ENCODE measurements at places on chromosomes 2 and 18.

- no peak for DNase-seq
Measured at GRCh38 chr2:24539258-24539657, 48.2 kb downstream of the NCOA1 start.

- DNase-seq = no peak
Measured at GRCh38 chr2:104444889-104445288, 409.0 kb upstream of the POU3F3 start.

DNA sequence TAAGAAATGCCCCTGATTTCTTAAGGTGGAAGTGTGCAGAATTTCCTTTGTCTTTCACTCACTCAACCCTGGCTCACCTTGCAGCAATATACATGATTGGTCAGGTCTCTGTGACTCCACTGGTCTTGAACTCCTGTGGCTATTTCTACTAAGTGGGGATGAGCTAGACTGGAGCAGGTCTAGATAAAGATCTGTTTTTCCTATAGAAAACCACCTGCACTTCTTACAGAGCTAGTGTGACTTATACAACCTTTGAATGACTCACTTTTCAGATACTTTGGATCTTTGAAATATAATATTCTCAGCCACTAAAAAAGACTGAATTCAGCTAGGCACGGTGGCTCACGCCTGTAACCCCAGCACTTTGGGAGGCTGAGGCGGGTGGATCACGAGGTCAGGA is 98.5 kb upstream of the KCTD1 start:
- no peak for DNase-seq

DNA sequence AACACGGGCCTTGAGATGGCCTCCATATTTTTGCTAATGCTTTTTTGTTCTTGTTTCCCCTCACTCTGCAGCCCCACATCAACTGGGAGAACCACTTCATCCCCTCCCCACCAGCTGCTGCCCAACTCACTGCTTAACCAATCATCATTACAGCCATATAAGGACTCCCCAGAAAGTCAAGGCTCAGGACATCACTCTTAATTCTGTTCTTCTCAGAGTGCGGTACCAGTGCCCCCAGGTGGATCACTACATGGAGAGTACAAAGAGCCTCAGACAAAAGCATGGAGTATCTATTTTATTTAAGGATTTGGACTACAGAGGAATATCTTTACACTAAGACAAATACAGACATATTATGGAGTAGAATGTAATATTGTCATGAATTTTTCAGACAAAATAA is 340.6 kb downstream of the PAX3 start:
- DNase-seq = no peak

DNA sequence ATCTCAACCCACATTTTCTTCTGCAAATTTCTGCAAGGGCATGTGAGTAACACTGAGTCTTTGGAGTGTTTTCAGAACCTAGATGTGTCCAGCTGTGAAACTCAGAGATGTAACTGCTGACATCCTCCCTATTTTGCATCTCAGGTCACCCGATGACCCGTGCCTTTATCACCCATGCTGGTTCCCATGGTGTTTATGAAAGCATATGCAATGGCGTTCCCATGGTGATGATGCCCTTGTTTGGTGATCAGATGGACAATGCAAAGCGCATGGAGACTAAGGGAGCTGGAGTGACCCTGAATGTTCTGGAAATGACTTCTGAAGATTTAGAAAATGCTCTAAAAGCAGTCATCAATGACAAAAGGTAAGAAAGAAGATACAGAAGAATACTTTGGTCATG is 8.0 kb downstream of the UGT1A1 start:
- DNase-seq = no peak

DNA sequence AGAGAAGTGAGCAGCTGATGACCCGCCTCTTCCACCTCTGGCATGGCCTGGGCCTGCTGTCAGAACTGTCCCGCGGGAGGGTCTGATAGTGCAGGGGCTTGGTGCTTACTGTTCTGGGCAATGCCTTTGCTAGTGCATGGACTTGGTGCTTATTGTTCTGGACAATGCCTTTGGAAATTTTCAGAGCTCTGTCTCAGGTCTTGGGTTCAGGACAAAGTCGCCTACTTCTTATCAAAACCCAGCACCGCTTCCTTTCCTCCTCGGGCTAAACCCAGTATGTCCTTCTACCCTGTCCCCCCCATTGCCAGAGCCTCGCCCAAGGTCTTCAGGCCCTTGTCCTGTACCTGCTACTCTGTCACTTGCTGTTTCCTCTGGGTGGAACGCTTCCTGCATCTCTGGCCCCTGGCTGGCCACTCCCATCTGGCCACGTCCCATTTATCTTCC is 149.6 kb downstream of the ACKR3 start:
- DNase-seq = no peak

DNA sequence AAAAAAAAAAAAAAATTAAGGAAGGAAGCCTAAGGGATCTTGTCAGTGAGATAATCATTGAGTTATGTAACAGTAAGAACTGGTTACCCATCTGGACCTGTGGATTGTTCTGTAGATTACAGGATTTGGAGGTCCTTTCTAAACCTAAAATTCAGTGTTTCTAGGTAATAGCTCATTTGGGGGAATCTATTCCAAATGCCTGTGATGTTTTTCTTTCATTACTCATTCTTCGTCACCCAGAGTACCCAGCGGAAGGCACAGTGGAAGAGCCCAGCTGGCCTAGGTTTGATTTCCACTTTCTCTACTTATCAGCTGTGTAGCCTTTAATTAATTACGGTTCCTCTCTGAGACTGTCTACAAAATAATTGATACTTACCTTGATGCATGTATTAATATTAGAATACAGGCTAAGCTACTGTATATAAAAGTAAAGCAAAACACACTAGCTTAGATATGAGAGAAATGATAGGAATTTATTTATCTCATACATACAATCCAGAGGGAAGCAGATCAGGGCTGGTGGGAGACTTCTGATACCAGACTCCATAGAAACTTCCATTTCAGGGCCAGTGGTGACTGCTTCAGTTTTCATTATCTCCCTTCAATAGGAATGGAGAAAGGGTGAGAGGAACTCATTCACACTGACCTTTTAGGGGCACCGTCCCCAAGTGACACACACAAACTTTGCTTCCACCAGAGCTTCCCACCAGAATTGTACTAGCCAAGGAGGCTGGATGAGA is 115.8 kb upstream of the NOSTRIN start:
- DNase-seq = no peak

All from stimulated activated CD4-positive, alpha-beta T cell treated with anti-CD3 and anti-CD28 coated beads, Interleukin-12 subunit alpha, Interleukin-12 subunit beta, amount 100 ng/mL, for 4 hours (primary cell).